ENCODE measurements at places on chromosomes 16 and 17.

GRCh38 chr17:40793832-40794231 lies 5.9 kb downstream of the KRT28 start:
- no peak for DNase-seq

- DNase-seq = no peak
Observed at GRCh38 chr16:15427648-15428239, 6.6 kb upstream of the BMERB1 start.

DNA sequence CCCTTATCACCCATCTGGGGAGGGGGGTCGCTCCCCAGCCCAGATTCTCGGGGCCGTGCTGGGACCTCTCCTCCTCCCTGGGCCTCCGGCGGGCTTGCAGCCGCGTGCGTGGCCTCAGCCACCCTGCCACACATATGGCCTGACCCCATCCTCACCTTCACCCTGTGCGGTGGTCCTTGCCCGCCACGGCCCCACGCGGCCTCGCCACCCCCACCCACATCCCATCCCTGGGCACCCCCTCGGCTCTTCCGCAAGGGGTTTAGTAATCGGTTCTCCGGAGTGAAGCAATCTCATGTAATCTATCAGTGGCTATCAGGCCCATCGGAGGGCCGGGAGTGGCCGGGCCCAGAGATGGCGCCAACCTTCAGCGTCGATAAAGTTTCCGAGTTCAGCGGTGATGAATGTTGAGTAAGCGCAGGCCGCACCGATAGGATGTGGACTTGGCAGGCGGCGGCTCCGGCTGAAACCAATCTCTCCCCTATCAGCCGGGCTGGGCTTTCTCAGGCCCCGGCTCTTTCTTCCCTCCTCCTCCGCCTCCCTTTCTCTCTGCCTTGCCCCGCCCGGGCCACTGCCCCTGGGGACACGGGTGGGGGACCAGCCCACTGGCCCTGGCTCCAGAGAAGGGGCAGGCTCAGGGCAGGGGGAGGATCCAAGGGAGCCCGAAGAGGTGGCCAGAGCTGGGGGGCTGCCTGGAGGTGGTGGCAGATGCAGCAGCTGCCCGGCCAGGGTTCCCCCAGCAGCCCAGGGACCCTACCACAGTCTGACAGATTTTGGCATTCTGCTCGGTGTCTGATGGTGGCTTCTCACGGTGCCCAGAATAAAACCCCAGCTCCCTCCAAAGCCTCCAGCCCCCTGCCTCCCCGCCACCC lies 20.8 kb downstream of the ZFPM1 start:
- no peak for DNase-seq

- no peak for DNase-seq
Observed at GRCh38 chr17:36000732-36001109, 632 bp downstream of the CCL15 start.

GRCh38 chr17:34195987-34196386 lies 59.1 kb upstream of the CCL2 start:
- DNase-seq = no peak

DNA sequence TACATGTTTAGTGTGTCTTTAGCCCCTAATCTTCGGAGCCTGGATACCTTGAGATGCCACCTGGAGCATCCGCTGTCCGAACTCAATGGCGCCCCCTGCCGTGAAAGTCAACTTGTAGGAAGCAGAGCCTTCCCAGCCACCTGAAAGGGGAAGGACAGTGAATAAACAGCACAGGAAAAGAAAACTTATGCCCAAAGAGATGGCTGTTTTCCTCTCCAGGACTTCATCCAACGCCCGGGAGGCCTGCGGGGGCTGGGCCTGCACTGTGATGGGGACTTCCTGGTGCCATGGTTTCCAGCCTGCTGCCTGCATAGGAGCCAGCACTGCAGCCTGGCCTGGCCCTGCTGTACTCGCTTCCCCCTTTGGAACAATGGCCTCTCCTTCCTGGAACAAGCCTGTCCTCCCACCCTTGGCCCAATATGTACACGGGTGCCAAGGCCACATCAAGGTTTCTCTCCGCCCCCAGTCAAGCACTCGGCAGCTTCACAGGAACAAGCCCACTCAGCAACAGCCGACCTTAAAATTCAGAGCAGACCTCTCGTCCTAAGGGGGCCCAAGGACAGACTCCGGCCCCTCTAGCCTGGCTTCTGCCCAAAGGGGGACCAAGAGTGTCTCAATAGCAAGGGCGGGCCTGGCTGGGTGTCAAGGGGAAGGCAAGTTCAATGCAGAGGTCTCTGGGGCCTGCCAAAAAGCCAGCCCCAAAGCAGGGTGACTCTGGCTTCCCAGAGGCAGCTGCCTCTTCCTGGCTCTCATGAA lies 4.5 kb upstream of the UNC13D start:
- peak; percentile 91 for DNase-seq

- DNase-seq = peak; percentile 70
Observed at GRCh38 chr16:88014954-88015805, 63.9 kb downstream of the BANP start.

GRCh38 chr17:60167065-60167741 lies 17.4 kb downstream of the CA4 start:
- no peak for DNase-seq

DNA sequence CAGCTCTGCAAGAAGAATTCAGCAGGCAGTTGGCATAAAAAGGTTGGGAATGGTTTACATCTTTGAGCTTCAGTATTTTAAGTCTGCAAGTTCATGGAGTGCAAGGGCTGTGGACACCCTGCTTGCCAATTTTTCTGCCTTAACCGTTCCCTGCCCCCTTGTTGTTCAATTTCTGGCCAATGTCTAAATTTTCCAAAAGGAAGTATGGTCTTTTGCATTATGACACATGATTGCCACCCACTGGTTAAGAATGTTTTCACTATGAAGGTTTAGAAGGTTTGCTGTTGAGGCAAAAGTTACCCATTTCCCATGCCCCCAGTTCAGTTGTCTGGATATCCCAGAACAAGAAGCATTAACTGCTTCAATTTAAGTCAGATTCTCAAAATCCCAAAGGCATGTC lies 441.9 kb downstream of the CDH13 start:
- no peak for DNase-seq

DNA sequence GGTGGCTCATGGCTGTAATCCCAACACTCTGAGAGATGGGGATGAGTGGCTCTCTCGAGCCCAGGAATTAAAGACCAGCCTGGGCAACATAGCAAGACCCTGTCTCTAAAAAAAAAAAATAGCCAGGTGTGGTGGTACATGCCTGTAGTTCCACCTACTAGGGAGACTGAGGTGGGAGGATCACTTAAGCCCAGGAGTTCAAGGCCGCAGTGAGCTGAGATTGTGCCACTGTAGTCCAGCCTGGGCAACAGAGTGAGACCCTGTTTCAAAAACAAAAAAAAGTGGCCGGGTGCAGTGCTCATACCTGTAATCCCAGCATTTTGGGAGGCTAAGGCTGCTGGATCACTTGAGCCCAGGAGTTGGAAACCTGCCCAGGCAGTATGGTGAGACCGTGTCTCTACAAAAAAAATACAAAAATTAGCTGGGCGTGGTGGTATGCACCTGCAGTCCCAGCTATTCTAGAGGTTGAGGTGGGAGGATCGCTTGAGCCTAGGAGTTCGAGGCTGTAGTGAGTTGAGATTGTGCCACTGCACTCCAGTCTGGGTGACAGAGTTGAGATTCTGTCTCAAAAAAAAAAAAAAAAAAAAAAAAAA lies 3.0 kb downstream of the C16orf54 start:
- no peak for DNase-seq

Data from cardiac septum (tissue), 1 donor.